Type B pancreatic cell (in vitro differentiated cells): ENCODE measurements at places on chromosomes 16 and 17.

GRCh38 chr17:38583828-38584349 is 21.9 kb downstream of the SRCIN1 start:
- H3K4me3 ChIP-seq: no peak overlapping the region
- no peaks in the 10 kb centered on the region for H3K36me3 ChIP-seq
- H3K27ac ChIP-seq: peak overlapping the region; percentile 71
- peaks cover 31% of the 10 kb centered on the region for H3K27me3 ChIP-seq
- no peak for DNase-seq
- H3K4me1 ChIP-seq: peaks cover 24% of the 10 kb centered on the region

DNA sequence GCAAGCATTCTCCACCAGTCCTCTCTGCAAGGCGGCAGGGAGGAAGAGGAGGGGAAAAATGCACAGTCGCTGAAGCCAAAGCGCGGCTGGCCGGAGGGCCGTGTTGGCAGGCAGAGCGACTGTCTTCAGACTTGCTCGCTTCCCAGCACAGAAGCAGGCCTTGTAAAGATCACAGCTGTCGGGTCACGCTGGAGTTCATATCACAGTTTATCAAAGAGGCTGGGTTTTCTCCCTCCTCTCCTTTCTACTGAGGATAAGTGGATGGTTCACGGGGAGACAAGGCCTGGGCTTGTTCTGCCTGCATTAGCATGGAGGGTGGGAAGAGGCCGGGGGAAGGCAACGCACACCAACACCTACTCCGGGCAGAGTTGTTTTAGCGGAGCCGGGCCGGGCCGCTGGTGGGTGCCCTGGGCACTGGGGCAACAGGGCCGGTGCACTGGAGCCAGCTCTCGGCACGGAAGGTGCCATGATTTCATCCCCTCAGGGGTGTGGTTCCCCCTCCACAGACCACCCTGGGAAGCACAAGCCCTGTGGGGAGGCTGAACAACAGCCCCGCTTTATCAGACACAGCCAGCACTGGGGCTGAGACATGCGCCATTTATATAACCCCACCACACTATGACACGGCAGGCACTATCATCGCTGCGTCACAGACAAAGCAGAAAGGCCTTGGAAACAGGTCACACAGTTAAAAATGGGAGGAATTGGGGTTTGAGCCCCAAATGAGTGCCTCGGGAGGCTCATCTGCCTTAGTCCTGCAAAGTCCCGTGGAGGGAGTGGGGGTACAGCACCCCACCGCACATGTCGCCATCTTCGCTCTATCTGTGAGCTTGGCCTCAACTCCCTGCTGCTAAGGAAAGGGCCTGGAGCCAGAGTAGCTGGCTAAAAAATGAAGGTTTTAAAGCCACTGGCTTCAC is 40.3 kb upstream of the MTSS2 start:
- peak overlapping the region; percentile 45 for H3K4me3 ChIP-seq
- H3K36me3 ChIP-seq: peaks cover 15% of the 10 kb centered on the region
- no peaks in the 10 kb centered on the region for H3K27me3 ChIP-seq
- peaks cover 29% of the 10 kb centered on the region for H3K4me1 ChIP-seq

GRCh38 chr17:28645576-28645939 is 600 bp upstream of the BLTP2 start:
- H3K4me1 ChIP-seq: peaks cover 22% of the 10 kb centered on the region
- no peaks in the 10 kb centered on the region for H3K27me3 ChIP-seq
- peak overlapping the region; percentile 96 for H3K27ac ChIP-seq
- DNase-seq: no peak
- peaks cover 15% of the 10 kb centered on the region for H3K36me3 ChIP-seq

DNA sequence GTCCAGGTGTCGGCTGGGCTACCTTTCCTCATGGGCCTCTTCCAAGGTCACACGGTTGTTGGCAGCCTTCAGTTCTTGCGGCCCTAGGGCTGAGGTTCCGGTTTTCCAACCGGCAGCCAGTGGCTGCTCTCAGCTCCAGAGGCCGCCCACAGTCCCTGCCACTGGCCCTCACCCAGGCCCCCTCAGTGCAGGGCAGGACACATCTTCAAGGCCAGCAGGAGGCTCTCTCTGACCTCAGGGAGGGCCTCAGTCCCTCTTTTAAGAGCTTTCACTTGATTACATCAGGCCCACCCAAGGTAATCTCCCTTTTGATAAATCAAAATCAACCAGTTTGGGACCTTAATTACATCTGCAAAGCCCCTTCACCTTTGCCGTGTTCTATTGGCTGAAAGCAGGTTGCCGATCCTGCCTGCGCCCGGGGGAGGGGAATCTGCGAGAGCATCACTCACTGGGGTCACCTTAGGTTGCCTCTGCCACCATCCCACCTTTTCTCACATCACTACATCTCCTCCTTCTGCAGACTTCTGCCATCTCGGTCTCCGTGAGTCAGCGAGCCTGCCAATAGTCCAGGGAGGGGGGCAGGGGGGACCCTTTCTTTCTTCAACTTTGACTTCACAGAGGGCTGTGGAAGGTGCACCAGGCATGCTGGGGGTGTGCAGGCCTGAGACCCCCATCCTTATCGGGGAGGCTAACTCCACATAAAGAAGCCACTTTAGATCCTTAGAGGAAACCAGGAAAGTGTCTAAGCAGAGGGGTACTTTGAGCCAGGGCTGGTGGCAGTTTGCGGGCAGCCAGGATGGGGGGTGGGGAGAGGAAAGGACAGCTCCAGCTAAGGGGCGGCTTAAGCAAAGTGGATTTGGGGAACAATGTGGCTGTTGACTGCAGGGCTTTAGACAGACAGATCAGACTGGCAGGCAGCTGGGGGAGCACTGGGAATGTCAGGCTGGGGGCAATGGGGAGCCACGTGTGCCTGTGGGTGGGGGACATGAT is 28.8 kb upstream of the NXPH3 start:
- H3K27me3 ChIP-seq: peaks cover 9% of the 10 kb centered on the region
- H3K4me1 ChIP-seq: peaks cover 14% of the 10 kb centered on the region
- H3K36me3 ChIP-seq: no peaks in the 10 kb centered on the region
- H3K4me3 ChIP-seq: no peak overlapping the region

DNA sequence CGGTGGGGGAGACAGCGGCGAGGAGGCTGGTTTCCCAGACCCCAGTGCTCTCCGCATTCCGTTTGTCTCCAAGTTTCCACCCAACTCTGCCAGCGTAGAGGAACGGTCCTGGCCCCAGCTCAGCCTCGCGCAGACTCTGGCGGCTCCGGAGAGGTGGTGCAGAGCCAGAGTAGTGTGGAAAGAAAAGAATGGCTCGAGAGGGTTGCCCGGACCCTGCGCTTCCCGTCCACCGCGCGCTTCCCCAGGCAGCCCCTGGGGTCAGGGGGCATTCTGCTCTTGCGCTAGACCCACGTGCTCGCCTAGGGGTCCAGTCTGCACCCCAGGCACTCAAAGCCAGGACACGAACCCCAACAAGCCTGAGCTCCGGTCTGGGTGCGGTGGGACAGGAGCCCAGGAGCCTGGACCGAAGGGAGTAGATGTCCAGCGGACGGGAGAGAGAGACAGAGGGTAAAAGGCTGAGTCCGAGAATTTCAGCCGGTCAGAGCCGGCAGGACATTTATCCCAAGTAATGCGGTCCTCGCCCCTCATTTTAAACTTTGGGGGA is 3.8 kb downstream of the PMP22 start:
- H3K27ac ChIP-seq: no peak overlapping the region
- peaks cover 17% of the 10 kb centered on the region for H3K4me1 ChIP-seq
- H3K36me3 ChIP-seq: peaks cover 3% of the 10 kb centered on the region
- H3K27me3 ChIP-seq: peaks cover 90% of the 10 kb centered on the region
- DNase-seq: peak; percentile 78

DNA sequence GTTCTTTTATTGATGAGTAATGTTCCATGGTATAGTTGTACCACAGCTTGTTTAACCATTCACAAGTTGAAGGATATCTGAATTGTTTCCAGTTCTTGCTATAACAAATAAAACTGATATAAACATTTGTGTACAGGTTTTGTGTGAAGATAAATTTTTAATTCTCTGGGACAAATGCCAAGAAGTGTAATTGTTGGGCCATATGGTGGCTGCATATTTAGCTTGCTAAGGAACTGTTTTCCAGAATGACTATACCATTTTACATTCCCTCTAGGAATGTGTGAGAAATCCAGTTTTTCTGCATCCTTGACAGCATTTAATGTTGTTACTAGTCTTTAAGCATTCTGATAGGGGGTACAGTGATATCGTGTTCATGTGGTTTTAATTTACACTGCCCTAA is 368.5 kb downstream of the KIF2B start:
- H3K4me1 ChIP-seq: no peaks in the 10 kb centered on the region
- H3K27me3 ChIP-seq: peaks cover 3% of the 10 kb centered on the region
- H3K4me3 ChIP-seq: no peak overlapping the region
- H3K36me3 ChIP-seq: no peaks in the 10 kb centered on the region
- H3K27ac ChIP-seq: no peak overlapping the region

GRCh38 chr17:77214743-77215142 is 74.0 kb downstream of the SEC14L1 start:
- H3K4me1 ChIP-seq: peaks cover 13% of the 10 kb centered on the region
- no peak for DNase-seq
- H3K4me3 ChIP-seq: no peak overlapping the region
- no peak overlapping the region for H3K27ac ChIP-seq
- H3K27me3 ChIP-seq: no peaks in the 10 kb centered on the region
- peaks cover 38% of the 10 kb centered on the region for H3K36me3 ChIP-seq

DNA sequence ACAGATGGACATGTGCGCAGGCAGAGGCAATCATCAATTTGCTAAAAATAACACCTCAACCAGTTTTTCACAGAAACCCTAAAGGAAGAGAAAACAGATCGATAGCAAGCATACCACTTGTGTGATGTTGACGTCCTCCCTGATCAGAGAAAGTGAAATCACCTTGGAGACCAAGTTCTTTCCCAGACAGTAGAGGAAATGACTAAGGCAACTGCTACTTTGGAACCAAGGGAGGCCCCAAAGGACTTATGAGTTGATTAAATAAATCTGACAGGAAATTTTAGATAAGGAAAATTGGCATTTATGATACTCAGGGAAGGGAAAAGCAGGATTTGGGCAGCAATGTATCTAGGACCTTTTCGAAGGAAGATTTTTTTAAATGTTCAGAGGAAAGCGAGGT is 267.1 kb upstream of the ASIC2 start:
- DNase-seq: no peak
- H3K36me3 ChIP-seq: no peaks in the 10 kb centered on the region
- H3K4me3 ChIP-seq: no peak overlapping the region
- peaks cover 20% of the 10 kb centered on the region for H3K27me3 ChIP-seq
- no peak overlapping the region for H3K27ac ChIP-seq
- no peaks in the 10 kb centered on the region for H3K4me1 ChIP-seq

DNA sequence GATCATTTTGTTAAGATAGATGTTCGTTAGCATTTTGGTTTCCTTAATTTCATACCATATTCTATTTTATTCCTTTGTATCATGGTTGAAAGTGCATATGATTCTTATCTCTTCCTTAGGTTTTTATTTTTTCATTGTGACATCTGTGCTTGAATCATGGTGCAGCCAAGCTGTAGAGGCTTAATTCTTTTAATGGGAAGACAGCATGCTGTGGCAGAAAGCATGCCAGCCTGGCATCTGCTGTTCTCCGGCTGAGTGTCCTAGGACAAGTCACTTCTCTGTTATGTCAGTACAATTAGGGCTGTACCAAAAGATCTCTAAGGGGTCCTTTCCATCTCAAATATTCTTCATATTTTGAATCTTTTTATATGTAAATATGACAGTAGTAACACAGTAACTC is 68.5 kb upstream of the PMFBP1 start:
- no peaks in the 10 kb centered on the region for H3K36me3 ChIP-seq
- H3K4me3 ChIP-seq: no peak overlapping the region
- no peak for DNase-seq
- no peaks in the 10 kb centered on the region for H3K27me3 ChIP-seq

GRCh38 chr16:29992344-29992967 is 3.0 kb downstream of the HIRIP3 start:
- H3K4me1 ChIP-seq: peaks cover 27% of the 10 kb centered on the region
- peaks cover 17% of the 10 kb centered on the region for H3K36me3 ChIP-seq
- H3K27me3 ChIP-seq: no peaks in the 10 kb centered on the region
- H3K4me3 ChIP-seq: peak overlapping the region; percentile 31
- H3K27ac ChIP-seq: no peak overlapping the region

- H3K27ac ChIP-seq: no peak overlapping the region
- no peaks in the 10 kb centered on the region for H3K36me3 ChIP-seq
- peaks cover 9% of the 10 kb centered on the region for H3K4me1 ChIP-seq
- peaks cover 32% of the 10 kb centered on the region for H3K27me3 ChIP-seq
- no peak for DNase-seq
- H3K4me3 ChIP-seq: no peak overlapping the region
Observed at GRCh38 chr16:89577055-89577759, 1.6 kb downstream of the CPNE7 start.

DNA sequence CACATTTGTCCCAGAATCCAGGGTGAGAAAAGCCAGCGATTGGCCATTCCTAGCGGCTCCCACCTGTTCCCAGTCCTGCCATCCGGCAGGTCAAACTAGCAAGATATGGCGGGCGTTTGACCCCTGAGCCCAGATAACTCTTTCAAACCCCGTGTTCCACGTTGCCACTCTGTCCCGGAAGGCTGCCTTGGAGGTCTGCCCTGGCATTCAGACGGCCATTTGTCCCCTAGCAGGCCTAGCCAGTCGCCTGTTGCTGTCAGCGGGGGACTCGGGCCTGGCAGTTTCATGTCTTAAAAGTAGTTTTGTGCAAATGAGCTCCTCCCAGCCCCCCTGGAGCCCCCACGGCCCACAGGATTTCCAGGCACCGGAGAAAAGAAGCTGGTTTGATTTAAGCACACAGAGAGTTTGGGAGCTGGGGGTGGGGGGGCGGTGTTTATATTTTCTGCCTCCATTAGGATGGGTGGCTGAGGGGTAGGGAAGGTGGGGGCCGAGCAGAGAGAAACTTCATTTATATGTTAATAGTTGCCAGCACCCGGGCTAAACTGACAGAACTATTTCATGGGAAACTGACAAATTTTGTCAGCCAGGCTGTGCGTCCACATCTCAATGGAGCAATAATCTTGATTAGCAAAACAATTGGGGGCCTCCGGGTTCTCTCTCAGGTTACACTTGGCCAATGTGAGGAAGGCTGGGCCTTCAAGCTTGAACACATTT is 240.9 kb upstream of the SALL1 start:
- peaks cover 8% of the 10 kb centered on the region for H3K27me3 ChIP-seq
- H3K4me1 ChIP-seq: peaks cover 11% of the 10 kb centered on the region
- no peak for DNase-seq
- H3K4me3 ChIP-seq: no peak overlapping the region
- H3K27ac ChIP-seq: no peak overlapping the region
- no peaks in the 10 kb centered on the region for H3K36me3 ChIP-seq

- peaks cover 12% of the 10 kb centered on the region for H3K27me3 ChIP-seq
- no peak overlapping the region for H3K4me3 ChIP-seq
- no peak overlapping the region for H3K27ac ChIP-seq
- DNase-seq: no peak
Observed at GRCh38 chr17:66849032-66849655, 14.2 kb downstream of the CACNG5 start.

DNA sequence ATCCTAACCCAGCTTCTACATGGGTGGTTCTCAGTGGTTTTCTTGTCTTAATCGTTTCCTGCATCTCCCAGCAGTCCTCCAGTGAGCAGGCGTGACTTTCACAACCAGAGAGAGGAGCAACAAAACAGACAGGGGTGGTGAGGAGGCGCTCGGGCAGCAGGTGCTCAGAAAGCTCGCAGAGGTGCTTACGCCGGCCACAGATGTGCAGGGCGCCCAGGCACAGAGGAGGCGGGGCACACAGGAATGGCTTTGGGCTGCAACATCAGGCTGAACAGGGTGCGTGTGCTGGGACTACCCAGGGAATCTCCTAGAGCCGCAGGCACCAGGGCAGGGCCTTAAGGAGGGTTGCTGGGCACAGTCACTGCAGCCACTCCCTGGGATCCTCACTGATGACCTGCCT is 32.6 kb downstream of the KLHDC4 start:
- no peaks in the 10 kb centered on the region for H3K27me3 ChIP-seq
- H3K27ac ChIP-seq: peak overlapping the region; percentile 58
- H3K4me1 ChIP-seq: peaks cover 4% of the 10 kb centered on the region
- H3K4me3 ChIP-seq: no peak overlapping the region
